ENCODE measurements at places on chromosomes 13 and 19.

DNA sequence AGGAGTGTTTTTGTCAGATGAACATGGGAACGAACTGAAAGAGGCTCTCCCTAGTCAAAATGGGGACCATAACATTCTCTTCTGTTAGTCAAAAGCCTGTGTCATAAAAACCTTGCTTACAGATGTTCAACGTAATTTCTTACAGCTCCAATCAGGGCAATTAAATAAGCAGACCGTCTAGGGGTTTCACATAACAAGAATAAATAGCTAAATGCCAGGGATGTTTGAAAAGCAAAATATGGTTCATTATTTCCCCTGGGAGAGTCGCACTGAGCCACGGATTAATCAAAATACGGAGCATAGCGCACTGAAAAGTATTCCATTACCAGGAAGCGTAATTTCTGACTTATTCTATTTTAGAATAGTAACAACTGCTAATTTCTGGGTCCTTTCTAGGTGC lies 63.7 kb upstream of the MRI1 start:
- DNase-seq: no peak

- DNase-seq: no peak
Observed at GRCh38 chr19:56106993-56107392, 14.1 kb downstream of the ZNF787 start.

DNA sequence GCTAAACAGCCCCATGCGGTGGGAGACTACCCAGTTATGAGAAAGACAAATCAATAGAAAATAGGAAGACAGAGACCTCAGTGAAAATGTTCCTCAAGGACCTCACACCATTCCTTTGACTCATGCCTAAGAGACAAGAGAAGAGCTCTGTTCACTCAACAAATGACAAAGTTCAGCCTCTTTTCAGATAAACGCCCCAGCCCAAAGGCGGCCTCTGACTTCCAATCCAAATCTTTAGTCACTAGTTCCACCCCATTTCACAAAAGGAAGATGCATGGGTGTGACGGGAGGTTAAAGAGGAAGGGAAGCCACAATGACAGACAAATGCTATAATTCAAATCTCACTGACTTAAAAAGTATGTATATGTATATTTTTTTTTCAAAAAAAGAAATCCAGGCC lies 8.1 kb downstream of the CARS2 start:
- DNase-seq: no peak

- DNase-seq: no peak
Observed at GRCh38 chr19:33232656-33233055, 7.0 kb upstream of the SLC7A10 start.

DNA sequence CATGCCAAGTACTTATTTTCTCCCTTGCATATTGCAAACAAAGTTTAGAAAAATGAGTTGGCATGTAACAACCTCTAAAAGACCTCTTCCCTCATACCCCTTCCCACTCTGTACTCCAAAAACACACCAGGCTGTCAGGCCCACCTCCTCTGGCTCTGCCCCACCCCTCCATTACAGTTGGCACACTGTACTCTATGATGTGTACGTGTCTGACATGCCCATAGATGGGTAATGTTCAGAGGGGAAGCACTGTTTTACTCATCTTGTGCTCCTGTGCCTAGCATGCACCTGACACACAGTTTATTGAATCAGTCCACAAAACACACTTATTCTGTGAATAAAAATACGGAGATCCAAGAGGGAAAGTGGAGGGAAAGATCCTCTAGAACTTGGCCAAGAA lies 45.6 kb downstream of the SERPINE3 start:
- DNase-seq: no peak

GRCh38 chr13:91313103-91313502 lies 34.4 kb upstream of the MIR17HG start:
- no peak for DNase-seq

- no peak for DNase-seq
Observed at GRCh38 chr13:20414546-20415305, 110.9 kb downstream of the CRYL1 start.

DNA sequence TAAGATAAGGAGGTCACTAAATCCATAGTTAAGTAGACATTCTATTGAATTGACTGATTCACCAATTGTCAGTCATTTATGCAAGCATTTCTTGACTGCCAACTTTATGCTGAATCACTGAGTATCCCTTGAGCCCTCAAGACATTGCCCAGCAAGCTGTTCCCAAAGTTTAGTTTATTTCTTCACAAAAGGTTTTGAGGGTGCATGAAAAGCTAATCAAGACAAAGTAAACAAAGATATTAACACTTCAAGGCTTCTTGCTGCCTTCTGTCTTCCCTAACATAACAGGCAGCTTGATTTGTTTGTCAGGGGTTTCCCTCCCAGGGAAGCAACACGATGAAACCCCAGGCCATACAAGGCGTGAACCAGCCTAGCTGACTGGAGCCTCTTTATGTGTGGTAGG lies 374.4 kb downstream of the SPRY2 start:
- no peak for DNase-seq

- DNase-seq: no peak
Observed at GRCh38 chr19:12628040-12629022, 17.6 kb downstream of the ZNF791 start.

DNA sequence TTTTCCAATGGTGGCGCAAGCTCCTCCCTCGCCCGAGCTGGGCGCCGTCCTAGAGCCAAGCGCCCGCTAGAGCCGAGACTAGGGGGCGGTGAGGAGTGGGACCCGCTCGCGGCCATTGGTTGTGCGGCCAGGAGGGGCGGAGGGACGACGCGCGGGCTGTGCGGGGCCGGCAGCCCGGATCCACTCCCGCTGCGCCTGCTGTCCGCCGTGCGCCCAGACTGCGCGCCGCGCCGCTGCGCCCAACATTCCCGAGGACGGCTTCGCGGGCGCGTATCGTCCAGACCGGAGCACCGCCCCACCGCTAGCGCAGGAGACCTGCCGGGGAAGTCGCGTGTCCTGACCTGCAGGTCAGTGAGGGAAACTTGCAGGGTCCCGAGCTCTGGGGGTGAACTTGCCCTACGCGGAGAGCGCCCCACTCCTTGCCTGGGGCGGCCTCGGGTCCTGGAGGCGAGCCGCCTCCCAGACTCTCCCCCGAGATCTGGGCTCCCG lies at the start of gene SERTM1:
Gene SERTM1 (plus strand): TSS at position 183 of the 489 bp plus-strand sequence. CDS start 21,059 bp downstream, outside the sequence.
- no peak for DNase-seq

DNA sequence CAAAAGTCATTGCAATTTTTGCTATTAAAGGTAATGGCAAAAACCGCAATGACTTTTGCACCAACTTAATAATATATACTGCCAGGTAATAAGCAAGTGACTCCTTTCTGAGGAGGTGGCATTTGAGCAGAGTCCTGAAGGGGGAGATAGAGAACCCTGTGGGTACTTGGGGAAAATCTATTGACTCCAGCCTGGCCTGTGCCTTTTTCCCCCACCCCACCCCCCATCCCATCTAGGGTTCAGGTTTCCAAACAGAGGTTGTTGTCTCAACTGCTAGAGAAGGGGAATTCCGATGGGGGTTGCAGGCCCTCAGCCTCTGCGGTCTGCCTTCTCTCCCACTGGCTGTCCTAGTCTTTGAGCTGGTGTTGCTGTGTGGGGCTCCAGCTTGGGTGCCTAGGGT lies 11.5 kb downstream of the S1PR2 start:
- DNase-seq: no peak

DNA sequence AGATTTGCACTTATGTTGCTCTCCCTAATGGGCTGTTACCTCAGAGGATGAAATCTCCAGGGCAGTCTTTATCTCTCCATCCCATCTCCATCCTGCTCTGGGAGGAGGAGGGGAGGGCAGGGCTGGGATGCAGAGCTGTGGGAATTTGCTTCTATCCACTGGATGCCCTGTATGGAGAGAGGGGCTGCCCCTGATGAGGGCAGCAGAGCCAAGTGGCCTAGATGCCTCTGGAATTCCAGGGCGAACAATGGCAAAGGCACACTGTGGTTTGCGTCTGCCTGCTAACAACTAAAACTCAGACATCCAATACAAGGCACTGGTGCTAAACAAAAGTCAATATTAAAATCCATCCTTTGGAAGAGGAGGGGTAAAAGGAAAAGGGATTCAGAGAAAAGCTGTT lies 165.1 kb downstream of the COG6 start:
- DNase-seq: no peak

- DNase-seq: no peak
Observed at GRCh38 chr19:58001895-58002369, 688 bp downstream of the ZNF606 start.

- no peak for DNase-seq
Observed at GRCh38 chr19:47848823-47849473, 10.1 kb upstream of the TPRX2 start.

DNA sequence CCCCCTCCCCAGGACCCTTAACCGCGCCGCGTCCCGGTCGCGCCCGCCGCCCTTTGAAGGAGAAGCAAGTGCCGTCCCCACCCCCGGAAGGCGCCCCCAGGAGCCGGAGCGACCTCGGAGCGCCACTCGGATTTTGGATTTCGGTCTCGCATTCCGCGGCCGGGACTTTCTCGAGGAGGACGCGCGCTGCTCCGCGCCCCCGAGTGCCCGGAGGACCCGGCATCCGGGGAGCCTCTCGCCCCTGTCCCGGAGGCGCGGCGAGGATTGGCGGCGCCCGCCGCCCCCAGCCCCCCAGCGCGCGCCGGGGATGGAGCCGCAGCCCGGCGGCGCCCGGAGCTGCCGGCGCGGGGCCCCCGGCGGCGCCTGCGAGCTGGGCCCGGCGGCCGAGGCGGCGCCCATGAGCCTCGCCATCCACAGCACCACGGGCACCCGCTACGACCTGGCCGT lies 1.6 kb downstream of the MIDN start:
- no peak for DNase-seq

GRCh38 chr19:32165750-32166149 lies 179.7 kb upstream of the ZNF507 start:
- no peak for DNase-seq

DNA sequence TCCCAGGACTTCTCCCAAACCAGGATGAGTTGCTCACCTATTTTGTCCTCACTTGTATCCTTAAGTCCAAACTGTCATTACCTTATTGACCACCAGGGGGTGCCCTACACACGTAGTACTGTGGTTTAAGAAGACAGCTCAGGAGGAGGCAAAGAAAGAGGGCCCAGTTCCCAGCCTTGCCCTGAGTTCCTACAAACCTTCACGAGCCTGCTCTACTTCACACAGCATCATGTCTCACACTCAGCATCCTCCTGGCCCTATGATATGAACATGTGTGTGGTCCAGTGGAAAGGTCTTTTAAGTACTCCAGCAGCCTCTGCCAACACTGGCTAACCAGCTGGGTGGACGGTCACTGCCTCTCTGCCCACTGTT lies 8.1 kb upstream of the ZNF784 start:
- peak; percentile 84 for DNase-seq

- DNase-seq: no peak
Observed at GRCh38 chr19:35789978-35790944, 14.9 kb downstream of the ARHGAP33 start.

DNA sequence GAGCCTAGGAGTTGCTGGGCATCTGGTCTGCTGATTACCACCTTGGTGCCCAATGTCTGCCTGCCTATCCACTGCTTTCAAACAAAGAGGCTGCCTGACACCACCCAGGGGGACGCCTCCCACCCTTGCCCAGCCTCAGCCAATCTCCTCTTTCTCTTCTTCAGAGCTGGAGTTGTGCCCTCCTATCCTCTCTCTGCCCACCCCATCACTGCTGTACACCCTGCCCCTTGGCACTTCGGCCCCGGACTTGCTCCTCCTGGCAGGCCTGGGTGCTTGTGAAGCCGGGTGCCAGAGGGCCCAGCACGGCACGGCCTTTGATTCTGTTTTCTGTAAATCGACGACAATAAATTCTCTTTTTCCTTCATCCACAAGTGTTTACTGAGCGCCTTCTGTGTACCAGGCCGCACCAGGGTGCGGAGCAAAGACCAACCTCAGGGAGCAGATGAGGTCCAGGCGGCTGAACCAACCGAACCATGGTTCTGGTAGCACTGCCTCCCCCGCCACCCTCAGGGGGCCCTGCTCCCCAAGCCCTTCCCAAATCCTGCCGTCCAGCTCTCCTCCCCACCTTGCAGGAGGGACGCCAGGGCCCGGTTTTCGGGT lies 5.0 kb downstream of the RNF225 start:
- no peak for DNase-seq

- no peak for DNase-seq
Observed at GRCh38 chr19:47102346-47103060, 11.1 kb downstream of the ZC3H4 start.

DNA sequence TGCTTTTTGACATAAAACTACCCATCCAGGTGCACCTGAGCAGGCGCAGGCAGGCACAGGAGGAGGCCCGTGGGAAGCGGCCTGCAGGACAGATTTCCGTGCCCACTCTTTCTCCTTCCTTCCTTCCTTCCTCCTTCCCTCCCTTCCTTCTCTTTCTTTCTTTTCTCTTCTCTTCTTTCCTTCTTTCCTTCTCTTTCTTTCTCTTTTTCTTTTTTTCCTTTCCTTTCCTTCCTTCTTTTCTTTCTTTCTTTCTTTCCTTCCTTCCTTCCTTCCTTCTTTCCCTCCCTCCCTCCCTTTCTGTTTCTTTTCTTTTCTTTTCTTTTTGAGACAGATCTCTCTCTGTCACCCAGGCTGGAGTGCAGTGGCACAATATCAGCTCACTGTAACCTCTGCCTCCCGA lies 21.2 kb upstream of the TMEM255B start:
- no peak for DNase-seq

GRCh38 chr13:97615266-97615665 lies 181.3 kb downstream of the RAP2A start:
- no peak for DNase-seq

GRCh38 chr13:106680796-106681472 lies 113.0 kb upstream of the ARGLU1 start:
- DNase-seq: no peak

- no peak for DNase-seq
Observed at GRCh38 chr19:47729468-47729798, 15.9 kb upstream of the NOP53 start.

DNA sequence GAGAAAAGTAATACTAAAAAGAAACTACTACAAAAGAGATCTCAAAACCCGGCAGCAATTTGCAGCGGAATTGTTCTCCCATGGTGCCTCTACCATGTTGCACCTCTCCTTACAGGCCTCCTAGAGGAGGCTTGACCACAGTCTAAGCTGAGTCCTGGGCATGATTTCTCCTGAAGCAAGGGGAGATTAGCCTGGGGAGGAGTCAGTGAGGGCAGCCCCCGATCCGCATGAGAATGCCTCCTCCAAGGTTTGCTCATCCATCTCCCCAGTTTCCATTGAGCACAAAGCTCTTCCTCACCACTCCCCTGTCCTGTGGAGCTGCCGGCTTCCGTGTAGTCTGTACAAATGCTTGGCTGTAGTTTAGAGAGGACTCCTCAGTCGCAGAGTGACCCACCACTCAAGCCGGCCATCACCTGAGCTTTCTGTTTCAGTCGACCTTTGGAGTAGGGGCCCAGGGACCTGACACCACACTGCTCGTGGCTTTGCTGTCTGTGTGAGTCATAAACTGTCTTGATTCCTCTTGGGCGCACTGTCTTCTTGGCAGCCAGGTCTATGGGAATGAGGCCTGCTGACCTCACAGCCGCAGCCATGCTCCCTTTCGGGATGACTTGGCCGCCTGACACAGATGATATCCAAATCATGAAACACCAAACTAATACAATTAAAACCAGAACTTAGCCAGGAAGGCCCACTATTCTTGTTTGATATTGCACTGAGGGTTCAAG lies 72.3 kb downstream of the C1QTNF9 start:
- DNase-seq: no peak
